ENCODE measurements at places on chromosomes 7 and 10.

DNA sequence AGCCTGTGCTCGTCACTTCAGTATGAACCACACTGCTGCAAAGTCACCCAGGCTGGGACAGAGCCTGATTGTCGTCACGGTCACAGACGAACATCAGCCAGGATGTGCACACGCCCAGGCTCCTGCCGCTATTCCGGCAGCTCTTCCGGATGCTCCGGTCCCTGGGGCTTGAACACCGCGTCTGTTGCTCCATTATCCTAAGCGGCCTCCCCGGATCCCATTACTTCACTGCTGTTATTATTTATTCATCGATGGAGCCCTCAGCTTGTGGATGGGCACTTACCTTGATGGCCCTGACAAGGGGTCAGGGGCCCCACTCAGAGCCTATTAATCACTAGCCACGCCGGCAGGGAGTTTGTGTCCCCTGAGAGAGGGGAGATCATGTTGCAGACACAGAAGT, 120.8 kb upstream of the PCBD1 start:
- DNase-seq = no peak

GRCh38 chr7:44565795-44566559, 7.7 kb downstream of the DDX56 start:
- DNase-seq = no peak

DNA sequence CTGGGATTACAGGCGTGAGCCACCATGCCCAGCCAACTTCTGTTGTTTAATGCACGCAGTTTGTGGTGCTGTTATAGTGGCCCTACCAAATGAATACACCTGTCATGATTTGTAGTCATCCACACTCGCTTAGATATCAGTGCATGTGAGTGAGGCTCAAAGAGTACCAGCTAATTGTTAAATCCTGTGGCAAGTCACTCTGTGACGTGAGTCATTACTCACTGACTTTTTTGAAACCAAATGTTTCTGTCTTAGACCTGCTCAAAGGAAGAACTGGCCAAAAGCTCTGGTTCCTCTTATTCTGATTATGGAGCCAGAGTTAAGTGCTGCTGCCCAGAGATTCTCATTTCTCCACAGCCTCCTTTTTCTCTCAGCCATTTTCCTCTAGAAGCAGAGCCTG, 109.4 kb downstream of the PRKAG2 start:
- no peak for DNase-seq

GRCh38 chr7:5238500-5238899, 44.2 kb upstream of the SLC29A4 start:
- DNase-seq = no peak

- DNase-seq = no peak
Observed at GRCh38 chr10:68047554-68048327, 27.3 kb downstream of the HERC4 start.

- DNase-seq = no peak
Observed at GRCh38 chr7:31251441-31251840, 89.1 kb downstream of the NEUROD6 start.

GRCh38 chr10:6383096-6383812, 180.5 kb downstream of the PFKFB3 start:
- peak; percentile 73 for DNase-seq

- DNase-seq = no peak
Observed at GRCh38 chr10:129126982-129127381, 340.1 kb upstream of the MGMT start.

DNA sequence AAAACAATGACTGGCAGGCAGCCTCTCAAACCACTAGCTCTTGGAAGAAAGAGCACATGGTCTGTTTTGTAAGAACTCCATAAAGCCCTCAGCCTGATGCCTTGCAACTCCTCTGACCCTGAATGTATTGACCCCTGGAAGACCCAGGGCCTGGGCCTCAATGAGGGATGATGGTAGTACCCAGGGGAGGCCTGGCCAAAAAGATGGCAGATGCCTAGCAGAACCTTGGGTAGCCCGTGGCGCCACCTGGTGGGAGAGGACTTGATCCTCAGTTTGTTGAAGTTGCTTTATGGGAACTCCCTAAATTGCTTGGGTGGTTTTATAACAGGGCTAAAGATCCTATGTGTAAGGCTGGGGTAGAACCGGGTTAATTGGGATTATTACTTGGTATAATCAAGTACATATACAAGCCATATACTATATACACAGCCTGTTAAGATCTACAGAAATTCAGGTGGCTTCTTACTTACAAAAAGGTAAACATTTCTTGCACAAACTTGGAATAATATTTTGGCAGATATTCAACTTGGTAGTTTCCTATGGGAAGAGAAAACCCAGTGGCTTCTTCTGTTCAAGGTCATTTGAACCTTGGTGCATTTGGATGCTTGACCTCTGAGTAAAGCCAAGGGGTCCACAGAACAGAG, 95.8 kb upstream of the CACUL1 start:
- DNase-seq = peak; percentile 50

DNA sequence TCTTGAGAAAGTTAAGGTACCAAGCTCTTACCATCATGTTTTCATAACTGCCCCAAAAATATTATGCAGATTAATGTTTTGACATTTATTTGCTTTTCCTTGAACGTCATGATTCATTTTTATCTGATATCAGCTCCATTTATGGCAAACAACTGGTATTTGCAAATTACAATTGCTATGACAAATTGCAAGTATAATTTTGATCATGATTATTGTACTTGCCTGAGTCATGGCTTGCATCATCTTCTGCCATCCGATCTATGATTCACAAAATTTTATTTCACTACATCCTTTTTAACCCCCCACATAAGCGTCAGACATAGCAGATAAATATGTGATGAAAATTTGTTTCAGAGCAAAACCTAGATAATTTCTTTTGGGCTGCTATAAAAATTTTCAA, 155.0 kb downstream of the STK31 start:
- peak; percentile 62 for DNase-seq

Data from EH (cell line).